ENCODE measurements at places on chromosomes 6 and 20.

- DNase-seq, result no peak
These were observed 7.9 kb upstream of the GMNN start for GRCh38 chr6:24766680-24767462.

DNA sequence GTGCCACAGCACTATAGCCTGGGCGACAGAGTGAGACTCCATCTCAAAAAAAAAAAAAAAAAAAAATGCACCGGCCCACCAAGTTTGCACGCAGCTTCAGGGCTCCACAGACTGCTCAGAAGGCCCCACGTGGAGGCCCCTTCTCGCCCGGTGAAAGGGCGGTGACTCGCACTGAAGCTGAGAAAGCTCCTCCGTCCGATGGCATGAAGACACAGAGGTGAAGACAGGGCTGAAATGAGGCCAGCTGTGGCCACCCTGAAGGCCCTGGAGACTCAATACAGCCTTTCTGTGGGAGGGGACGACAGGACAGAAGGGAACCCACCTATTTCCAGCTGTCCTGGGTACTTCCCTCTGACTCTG is 84.0 kb downstream of the PTPN1 start:
- no peak for DNase-seq

GRCh38 chr20:50980071-50980681 is 21.6 kb downstream of the MOCS3 start:
- no peak for DNase-seq

- DNase-seq, result no peak
These were observed 27.7 kb upstream of the PNPLA1 start for GRCh38 chr6:36242161-36242560.

DNA sequence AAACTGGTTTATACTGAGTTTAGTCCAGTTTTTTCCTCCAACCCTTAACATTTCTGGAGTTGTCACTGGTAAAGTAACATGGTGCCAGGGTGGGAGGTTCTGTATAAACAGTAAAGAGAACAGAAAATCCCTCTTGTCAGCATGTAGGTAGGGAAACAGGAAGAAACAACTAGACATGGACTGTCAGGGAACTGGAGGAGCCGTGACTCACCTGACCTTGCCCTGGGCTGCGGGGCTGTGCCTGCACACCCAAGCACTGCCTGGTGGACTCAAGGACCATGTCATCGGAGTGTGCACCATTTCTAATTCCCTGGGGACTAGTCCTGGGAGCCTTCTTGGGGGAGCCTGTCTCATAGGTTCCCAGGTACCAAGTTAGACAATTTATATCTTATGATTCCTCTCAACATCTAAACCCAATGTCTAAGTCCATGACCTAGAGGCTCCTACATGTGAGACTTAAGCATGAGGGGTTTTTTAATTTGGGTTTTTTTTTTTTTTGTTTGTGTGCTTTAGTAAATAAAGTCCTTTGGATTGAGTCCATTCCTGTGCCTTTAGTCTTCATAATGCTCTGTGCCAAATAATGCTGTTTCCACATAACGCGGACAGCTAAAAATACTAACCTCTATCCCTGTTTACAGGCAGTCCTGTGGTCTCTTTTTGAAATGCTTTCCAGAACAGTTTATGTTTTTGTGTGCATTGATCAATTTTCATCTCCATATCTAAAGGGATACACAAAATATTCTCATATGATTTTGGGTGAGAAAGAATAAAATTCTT is 136.9 kb upstream of the SUPT3H start:
- no peak for DNase-seq

DNA sequence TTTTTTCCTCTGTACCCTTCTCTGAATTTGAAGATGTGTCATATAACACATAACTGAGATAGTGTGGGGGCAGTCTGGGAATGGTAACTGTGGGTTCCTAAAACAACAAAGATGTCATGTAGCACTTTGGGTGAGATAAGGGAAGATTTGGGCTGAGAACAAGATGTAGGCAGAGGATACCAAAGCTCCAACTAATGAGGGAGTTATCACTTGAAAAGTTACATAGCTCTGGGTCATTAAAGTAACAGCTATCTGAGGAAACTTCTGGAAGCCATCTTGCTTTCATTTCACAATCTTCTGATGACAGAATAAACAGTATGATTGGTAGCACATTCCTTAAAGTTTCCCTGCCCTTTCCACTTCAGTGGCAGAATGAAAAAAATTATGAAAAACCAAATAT is 255.4 kb downstream of the TBX18 start:
- DNase-seq, result no peak

GRCh38 chr6:9537381-9537780 is 877.5 kb downstream of the TFAP2A start:
- no peak for DNase-seq

- DNase-seq, result no peak
These were observed 251.0 kb downstream of the SAMD5 start for GRCh38 chr6:147759536-147759935.

GRCh38 chr6:145756170-145756662 is 20.9 kb upstream of the EPM2A start:
- no peak for DNase-seq

DNA sequence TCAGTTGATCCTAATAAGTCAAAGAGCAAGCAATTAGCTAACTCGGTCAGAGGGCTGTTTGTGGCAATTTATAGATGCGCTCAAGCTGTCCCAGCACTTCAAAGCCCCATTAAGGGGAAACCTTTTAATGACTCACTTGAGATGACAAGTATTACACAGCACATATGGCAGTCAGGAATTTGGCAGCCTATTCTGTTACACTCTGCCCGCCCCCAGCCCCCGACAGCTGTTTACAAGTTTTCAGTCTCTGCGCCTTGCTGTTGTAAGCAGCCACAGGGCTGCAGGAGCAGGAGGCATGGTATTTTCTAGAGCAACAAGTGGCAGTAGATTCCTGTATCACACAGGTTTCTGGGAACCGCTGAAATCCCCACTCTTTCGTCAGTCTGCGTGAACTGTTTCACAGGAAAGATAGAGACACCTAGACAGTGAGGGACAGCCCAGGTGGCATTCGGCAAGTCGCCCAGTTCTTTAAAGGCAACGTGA is 263.0 kb downstream of the FOXC1 start:
- no peak for DNase-seq

DNA sequence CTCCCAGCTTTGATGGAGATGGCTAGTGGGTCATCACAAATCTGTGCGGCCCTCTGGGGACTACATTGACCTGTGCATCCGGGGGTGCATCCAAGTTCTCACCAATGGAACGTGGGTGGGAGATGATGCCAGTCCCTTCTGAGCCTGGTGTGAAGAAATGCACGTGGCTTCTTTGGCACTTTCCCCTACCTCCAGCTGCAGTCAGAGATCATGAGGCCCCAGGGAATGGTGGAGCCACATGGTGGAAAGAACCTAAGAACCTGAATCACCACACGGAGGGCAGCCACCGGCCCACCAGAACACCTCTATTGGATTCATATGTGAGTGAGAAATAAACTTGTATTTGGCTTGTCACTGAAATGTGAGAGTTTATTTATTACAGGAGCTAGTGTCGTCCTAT is 9.9 kb upstream of the CDKN1A start:
- no peak for DNase-seq
